ENCODE measurements at places on chromosomes 3 and 15.
A peak's percentile ranks its signal among the peaks of the same experiment; 100 is the strongest.

- DNase-seq: peak; percentile 88
Measured at GRCh38 chr3:158106766-158107471, 699 bp upstream of the SHOX2 start.

- DNase-seq: peak; percentile 76
Measured at GRCh38 chr3:13419505-13420044, 547 bp downstream of the NUP210 start.

DNA sequence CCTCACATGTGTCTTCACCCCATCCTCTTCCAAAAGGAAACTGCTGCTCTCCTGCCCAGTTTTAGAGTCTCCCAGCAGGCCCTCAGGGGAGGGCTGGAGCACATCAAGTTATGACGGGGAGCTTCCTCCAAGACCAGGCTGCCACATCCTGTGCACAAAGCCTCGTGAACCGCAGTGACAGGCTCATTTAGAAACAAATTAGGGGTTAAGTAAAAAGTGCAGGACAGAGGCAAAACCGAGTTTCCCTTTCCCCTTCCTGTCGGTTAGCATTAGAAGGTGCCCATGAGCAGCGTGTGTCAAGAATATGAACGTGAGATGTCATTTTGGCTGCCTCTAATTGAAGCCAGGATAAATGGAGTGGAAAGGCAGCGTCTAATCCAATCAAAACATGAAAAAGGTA, 199.7 kb downstream of the ARRDC4 start:
- peak; percentile 75 for DNase-seq

GRCh38 chr3:172562871-172563865, 39.9 kb upstream of the TNFSF10 start:
- no peak for DNase-seq

DNA sequence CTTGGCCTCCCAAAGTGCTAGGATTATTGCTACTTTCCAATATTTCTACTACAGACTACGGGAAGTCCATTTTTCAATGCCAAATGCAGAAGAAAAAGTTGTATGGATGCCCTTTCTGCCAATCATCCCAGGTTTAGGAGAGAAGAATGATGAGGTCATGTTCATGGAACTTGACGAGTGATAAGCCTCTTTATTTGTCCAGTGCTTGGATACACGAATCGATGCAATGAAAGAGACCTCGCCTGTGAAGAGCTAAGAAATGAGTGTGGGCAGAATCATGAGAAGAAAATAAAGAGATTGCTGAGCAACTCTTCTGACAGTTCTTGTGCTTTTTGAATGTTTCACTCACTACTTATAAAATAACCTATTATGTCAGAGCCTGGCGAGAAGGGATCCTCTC, 996 bp upstream of the SLC28A1 start:
- no peak for DNase-seq

- DNase-seq: no peak
Measured at GRCh38 chr3:108006077-108006771, 84.6 kb downstream of the CD47 start.

DNA sequence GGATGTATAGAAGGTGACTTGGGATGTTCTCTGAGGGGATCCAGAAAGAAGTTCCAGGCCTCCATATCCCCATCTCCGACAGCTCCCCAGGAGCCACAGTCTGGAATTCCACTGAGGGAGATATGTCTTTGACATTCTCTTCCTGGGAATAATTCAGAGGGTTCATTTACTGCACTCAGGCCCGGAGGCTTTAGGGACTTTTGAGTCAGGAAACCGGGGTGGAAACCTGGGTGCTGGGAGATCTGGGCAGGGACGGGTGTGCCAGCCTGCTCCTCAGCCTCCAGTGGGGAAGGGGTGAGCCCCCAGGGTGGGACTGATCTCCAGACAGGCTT, 147.7 kb downstream of the SMAD6 start:
- no peak for DNase-seq

- peak; percentile 87 for DNase-seq
Measured at GRCh38 chr3:105518806-105519418, 152.2 kb downstream of the ALCAM start.

DNA sequence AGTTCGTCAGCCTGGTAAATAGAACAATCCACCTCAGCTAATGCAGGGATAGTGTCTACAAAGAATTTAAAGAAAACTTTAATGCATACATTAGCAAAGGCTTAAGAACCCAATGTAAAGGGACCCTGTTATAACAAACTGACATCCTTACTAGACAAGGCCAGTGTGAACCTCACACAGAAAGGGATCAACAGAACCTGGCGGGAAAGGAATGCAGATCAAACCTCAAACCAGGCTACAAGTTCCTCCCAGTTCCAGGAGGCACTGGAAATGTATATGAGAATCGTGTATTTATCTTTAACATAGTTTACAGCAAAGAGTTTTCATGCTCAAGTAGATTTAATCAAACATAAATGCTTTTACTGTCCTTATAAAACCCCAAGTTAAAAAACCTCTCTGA, 37.6 kb upstream of the ATP11B start:
- DNase-seq: no peak

- peak; percentile 59 for DNase-seq
Measured at GRCh38 chr15:29376590-29376989, 107.0 kb upstream of the NSMCE3 start.

DNA sequence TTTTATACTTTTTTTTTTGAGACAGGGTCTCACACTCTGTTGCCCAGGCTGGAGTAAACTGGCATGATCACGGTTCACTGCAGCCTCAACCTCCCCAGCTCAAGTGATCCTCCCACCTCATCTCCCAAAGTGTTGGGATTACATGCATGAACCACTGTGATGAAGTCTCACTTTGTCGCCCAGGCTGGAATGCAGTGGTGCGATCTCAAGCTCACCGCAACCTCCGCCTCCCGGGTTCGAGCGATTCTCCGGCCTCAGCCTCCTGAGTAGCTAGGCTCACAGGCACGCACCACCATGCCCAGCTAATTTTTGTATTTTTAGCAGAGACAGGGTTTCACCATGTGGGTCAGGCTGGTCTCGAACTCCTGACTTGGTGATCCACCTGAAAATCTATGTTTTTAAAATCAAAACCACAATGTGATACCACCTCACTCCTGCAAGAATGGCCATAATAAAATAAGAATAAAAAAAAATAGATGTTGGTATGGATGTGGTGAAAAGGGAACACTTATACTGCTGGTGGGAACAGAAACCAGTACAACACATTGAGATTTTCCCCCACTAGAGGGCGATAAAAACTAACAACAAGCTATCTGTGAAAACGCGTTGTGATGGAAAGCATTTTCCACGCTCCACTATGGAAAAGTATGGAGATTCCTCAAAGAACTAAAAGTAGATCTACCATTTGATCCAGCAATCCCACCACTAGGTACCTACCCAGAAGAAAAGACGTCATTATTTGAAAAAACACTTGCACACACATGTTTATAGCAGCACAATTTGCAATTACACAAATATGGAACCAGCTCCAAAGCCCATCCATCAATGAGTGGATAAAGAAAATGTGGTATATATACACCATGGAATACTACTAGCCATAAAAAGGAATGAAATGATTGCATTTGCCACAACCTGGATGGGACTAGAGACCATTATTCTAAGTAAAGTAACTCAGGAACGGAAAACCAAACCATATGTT, 26.8 kb upstream of the OCA2 start:
- DNase-seq: peak; percentile 87

GRCh38 chr15:41690636-41691035, 30.4 kb downstream of the MGA start:
- no peak for DNase-seq

- no peak for DNase-seq
Measured at GRCh38 chr3:106197532-106198194, 328.9 kb upstream of the CBLB start.

- DNase-seq: peak; percentile 87
Measured at GRCh38 chr3:184574515-184575417, 13.2 kb downstream of the EPHB3 start.

DNA sequence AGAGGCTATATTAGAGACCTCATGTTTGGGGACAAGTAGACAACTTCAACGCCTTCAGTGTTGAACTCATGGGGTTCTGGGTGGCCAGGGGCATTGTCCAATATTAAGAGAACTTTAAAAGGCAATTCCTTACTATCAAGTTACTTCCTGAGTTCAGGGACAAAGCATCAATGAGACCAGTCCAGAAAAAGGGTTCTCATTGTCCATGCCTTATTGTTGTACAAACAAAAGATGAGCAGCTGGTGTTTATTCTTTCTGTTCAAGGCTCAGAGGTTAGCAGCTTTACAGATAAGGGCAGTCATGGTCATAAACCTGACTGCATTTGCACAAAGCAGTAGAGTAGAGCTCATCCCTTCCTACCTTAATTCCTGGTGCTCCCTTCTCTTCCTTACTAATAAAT, 18.5 kb upstream of the PDHB start:
- DNase-seq: no peak

- no peak for DNase-seq
Measured at GRCh38 chr3:128285967-128286321, 132.7 kb downstream of the EEFSEC start.

DNA sequence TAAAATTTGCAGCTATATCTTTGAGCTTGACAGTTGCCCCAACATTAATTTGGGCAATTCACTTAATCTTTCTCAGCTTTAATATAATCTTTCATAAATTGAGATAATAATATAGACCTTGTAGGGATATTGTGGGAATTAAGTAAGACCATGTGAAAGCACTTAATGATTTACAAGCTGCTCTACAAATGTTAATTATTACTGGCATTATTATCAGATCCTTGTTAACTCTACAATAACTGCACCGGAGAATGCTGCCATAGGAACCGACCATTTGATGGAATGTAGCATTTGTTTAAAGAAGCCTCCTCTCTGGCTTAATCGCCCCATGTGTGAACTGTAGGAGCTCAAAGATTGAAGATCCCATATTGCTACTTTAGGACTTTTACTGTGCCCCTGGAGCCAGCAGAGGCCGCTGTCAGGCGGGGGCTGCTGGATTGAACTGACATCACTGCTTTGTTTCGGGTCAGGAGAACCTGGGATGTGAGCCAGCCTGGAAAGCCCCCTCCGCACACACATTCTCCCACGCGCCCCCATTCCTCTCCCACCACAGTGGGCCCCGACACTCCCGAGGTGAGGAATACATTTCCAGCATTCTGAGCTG, 154.2 kb upstream of the TNIK start:
- peak; percentile 63 for DNase-seq

DNA sequence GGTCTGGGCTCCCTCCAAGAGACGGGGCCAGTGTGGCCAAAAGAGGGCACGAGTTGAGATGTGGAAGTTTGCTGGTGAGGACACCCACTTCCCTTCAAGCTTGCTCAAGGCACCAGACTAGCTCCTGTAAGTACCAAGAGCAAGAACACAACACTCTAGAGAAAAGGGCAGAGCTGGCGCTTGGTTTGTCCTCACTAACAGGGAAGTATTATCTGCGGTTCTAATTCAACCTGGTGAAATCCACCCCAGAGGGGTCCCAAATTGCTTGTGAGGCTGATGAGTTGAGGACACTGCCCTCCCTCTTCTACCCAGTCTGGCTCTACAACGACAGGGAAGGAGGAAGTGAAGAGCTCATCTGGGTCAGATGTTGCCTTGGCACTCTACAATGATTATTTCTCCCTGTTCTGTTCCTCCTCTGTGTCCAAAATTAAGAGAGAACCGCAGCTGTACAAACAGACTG, 16.9 kb upstream of the FSIP1 start:
- DNase-seq: no peak

- no peak for DNase-seq
Measured at GRCh38 chr15:93362203-93362602, 273.2 kb upstream of the RGMA start.

DNA sequence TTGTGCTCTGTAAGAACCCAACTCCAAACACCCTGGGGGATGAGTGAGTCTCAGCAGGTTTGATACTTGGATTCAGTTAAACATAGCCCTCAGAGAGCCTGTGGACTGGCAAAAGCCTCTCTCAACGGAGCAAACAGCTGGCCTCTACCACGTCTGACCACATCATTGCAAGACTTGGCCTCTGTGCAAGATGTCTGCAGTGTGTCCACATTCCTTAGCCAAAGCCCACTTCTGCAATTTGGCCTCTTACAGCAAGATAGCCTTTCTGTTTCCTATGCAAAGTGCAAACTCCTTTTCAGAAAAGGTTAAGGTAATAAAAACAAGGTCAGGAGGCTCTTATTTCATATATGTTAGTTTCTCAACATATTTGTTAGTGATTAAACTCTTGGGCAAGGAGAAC, 27.9 kb downstream of the FBN1 start:
- DNase-seq: no peak

DNA sequence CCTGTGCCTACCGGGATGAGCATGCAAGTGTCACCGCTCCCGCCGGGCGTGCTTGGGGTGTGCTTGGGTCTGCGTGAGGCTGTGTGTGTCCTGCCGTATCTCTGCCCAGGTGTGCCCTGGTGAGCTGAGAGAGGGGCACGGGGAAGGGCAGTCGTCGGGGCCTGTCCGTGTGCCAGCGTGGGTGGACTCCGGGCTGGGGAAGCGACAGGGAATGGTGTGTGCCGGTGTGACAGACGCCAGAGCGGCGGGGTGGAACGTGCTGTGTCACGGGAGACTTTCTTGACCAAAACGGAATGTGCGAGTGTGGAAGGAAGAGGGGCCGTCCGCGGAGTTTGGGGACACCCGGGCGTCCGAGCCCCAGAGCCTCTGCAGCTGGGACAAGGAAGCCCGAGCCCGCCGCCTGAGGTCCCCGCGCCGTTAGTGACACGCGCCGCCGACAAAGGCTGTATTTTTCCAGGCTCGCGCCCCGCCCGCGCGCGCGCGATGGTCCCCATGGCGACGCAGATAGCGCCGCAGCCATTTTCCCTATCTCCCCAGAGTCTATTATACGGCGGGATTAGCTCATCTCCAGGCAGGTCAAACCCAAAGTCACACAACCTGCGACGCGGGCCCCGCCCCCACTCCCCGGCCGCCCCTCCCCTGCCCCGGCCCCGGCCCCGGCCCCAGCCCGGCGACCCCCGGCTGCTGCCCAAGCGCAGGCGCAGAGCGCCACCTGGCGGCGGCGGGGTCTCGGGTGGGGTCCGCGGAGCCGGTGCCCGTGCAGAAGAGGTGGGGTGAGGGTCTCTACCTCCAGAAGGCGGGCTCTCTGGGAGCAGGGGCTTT, 4.5 kb upstream of the GATA2 start:
- peak; percentile 88 for DNase-seq

- no peak for DNase-seq
Measured at GRCh38 chr3:105360003-105360402, 6.7 kb upstream of the ALCAM start.

GRCh38 chr3:194121891-194122631, 13.9 kb upstream of the HES1 start:
- no peak for DNase-seq

DNA sequence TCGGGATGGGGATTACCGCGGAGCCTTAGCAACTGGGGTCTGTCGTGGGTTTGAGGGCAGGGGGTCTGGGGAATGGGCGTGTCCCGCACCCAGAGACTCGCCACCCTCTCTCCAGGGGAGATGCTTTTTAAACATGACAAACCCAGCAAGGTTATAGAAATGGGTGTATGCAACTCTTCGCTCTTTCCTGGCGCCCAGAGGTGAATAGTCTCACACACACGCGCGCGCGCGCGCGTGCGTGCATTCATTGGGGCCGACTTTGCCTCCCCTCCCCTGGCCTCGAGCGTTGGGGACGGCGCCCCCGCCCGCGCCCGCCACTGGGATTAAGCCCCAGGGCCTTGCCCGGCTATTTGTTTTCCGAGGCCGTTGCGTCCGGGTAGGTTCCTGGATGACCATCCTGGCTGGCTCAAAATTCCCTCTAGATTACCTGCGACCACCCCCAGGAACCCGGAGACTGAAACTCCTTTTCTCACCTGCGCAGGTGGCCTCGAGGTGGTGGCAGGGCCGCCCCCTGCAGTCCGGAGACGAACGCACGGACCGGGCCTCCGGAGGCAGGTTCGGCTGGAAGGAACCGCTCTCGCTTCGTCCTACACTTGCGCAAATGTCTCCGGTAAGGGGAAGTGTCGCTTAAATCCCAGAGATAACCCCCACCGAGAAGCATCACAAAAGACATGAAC, 777 bp downstream of the GPR160 start:
- DNase-seq: peak; percentile 65
